ENCODE measurements at places on chromosomes 4 and X. TPM values are rescaled to one million over a fixed set of nuclear protein-coding genes. Genes with fewer than 3 reads are reported as not detected.

DNA sequence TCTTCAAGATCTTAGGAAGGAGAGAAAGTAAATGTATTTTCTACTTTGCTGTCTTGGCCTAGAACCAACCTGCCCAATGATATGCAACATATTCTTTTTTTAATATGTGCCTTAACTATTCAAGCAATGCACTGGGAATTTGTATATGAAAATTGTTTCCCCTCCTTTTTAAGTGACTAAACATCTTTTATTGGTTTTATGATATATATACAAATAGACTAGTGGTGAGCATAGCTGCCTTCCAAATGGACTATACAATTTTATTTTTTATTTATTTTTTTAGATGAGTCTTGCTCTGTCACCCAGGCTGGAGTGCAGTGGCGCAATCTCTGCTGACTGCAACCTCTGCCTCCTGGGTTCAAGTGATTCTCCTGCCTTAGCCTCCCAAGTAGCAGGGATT, 10.3 kb downstream of the NOCT start:
- DNase-seq = no peak

DNA sequence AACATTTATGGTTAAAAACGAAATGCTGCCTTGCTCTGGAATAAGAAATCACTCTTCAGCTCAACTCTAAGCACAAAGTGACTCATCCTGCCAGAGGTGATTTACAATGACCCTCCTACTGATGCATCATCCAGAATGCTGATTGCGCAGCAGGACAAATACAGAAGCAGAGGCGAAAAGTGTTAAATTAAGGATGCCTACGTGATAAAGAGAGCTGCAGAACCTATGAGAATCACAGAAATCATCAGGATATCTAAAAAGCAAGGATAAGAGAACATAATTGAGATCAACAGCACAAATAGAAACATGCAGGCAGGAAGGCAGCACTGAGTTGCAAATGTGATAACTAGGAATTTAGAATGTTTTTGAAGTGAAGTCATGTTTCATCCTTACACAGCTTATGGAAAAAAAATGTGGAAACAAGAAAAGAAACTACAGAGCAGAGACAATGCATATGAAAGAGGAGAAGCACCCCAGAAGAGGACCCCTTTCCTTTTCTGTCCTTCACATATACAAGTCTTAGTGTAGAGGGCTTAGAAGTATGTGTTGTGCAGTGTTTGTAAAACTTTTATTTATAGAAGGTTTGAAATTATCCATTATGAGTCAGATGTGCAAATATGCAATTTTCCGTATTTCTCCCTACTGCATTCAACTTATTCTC, 188.4 kb downstream of the SLC7A11 start:
- DNase-seq = peak; percentile 13

GRCh38 chrX:74923942-74924448, 1.3 kb downstream of the NEXMIF start:
- peak; percentile 22 for DNase-seq

DNA sequence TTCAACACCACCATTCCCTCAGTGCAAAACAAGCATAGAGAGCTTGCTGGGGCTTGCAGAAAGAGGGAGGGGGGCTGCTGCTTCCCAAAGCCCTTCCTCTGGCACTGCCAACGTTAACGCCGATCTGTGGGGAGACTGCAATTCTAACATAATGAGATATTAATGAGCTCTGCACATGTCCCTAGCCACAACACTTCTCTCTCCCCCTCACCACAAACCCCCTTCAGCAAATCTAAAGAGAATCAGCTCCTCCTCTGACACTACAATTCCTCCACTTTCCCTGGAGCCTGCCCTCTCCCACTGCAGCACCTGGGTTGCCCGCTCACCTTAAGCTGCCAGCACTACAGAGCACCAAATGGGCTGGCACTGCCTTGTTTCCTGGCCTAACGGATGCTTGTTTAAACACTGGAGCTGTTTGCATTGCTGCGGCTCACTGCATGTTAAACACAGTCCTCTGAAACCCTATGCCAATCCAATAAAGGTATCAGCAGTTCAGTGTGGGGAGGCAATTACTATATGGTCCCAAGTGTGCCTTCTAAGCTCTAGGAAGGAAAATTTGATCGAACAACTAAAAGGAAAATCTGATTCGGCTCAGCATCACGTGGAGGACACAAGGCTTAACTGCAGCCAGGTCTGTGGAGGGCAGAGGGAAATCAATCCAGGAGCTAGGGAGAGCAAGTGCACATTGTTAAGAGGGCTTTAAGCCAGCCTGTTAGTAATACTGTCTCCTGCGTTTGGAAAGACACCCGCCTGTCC, 232.4 kb downstream of the MAML3 start:
- DNase-seq = no peak

DNA sequence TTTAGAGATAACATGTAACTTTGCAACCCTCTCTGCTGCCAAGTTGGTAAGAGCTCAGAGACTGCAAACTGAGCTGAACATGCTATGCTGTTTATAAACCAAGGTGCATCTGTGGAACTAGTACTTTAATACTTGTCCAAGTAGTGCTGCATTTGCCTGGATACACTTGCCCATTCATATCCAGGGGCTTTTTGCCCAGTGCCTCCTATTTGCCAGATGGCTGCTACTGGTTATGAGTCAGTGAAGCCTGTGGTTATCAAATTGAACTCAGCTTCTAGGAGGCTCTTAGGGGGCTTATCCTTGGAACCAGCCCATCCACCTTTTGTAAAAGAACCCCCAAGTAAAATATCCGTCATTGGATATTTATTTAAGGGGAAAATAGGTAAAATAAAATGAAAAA, 79.6 kb downstream of the AFF2 start:
- DNase-seq = no peak

- DNase-seq = no peak
Observed at GRCh38 chrX:64456828-64457227, 61.6 kb upstream of the MTMR8 start.

GRCh38 chrX:63327788-63328187, 23.3 kb downstream of the SPIN4 start:
- DNase-seq = no peak

DNA sequence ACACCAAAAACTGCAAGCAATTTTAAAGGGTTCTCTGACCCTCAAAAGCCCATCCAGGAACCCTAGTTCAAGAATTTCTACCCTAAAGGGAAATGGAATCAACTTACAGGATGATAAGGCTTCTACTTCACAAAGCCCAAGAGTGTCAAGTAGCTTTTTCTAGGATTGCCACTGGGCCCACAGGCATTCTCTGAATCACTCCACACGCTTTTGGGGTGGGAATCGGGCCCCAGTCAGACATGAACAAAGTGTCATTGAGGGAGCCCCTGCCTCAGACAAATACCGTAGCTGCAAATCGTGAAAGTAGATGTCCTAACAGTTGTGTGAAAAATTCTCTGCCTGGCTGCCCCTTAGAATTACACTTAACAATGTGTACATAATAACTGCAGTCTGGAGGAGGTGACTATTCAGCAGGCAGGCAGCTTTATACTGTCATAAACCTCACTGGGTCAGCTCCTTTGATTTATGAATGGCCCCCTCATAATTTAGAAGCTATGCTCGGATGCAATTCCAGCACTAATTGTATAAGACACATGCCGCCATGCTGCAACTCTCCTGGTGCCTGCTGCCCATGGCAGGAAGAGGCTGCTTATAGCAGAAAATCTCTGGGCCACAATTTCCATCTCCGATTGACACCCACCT, 36.7 kb downstream of the CHRDL1 start:
- no peak for DNase-seq

DNA sequence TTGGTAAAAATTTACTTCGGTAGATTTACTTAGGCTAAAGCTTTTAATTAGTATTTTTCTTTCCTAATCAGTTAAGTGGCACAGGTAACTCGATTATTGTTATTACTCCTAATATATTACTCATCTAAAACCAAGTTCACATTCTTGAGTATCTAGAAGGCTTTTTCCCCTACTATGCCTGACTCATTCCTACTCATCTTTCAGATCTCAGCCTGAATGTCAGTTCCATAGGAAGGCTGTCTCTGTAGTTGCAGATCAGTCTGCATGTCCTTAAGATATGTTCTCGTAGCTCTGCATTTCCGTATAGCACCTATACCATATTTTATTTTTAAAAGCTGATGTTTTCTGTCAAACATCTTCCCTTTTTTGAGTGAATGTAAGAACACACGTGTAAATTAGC, 5.9 kb upstream of the FAM184B start:
- DNase-seq = no peak

DNA sequence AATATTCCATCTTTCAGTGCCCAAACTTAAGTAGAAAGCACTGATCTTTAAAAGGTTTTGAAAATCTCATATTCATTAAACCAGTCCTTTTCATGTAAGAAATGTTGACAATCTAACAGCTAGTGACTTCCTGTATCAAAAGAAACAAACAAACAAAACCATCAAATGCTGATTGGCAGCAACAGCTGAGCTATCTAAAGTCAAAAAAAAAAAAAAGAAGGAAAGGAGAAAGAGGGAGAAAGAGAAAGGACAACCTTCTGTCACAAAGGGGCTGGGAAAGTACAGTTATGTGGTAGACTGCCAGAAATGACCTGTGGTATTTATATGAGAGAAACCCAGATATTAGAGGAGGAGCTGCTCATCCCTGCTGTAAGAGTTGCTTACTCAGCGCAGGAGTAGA, 614.6 kb upstream of the SMIM31 start:
- DNase-seq = no peak

DNA sequence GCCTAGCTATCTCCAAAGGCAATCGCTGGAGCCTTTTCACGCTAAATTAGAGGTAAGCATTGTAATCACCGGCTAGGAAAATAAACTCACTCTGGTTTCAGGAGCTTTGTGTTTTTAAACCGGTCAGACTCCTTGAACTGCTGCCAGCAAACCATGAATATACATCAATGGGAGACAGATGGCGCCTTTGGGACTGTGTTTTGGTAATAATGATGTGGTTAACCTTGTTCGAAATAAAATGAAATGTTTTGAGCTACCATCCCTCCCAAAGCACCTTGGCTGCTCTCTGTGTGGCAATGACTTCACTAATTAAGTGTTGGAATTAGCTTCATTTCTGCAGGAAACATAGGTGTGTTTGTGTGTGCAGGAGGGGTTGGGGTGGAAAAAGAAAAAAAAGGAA, 65.3 kb downstream of the CLNK start:
- DNase-seq = no peak

The EMD gene
- polyA plus RNA-seq = 45.8 TPM

The ATOH1 gene
- 4.8 TPM for polyA plus RNA-seq

The SSX4B gene
- polyA plus RNA-seq = not detected

The USP51 gene
- polyA plus RNA-seq = 4.4 TPM

The MAGEA12 gene
- not detected for polyA plus RNA-seq
